ENCODE measurements at places on chromosomes 2 and 18. TPM values are rescaled to one million over a fixed set of nuclear protein-coding genes. Genes with fewer than 3 reads are reported as not detected.

Gene FSHR
- total RNA-seq: not detected

Gene LIMS2
- 15.8 TPM for total RNA-seq

Gene ASXL3
- 25.0 TPM for total RNA-seq

Gene IL1F10
- not detected for total RNA-seq

Gene SLC35F5
- total RNA-seq: 202 TPM

Gene PRKAG3
- not detected for total RNA-seq

Gene ATP9B
- total RNA-seq: 52.9 TPM

Gene ARHGAP15
- 28.4 TPM for total RNA-seq

Gene SKOR2
- total RNA-seq: not detected

Gene COL6A3
- total RNA-seq: 1,719 TPM

DNA sequence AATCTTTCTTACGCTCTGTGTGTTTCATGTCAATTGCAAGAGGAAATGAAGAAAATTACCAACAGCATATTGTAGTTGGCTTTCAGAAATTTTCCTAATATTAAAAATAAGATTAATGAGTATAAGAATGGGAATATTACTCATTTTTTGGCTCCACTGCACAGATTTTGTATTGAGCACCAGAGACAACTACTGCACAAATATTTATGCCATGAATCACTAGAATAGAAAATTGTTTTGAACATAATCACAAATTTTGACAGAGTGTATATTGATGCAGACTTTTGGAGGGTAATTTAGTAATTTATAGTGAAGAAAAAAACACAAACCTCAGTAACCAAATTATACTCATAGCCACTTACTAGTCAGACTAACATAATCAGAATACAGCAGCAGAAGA is 118.3 kb downstream of the DOK6 start:
- no peak for DNase-seq

GRCh38 chr2:237122214-237122666 is 36.6 kb downstream of the COPS8 start:
- peak; percentile 65 for DNase-seq

DNA sequence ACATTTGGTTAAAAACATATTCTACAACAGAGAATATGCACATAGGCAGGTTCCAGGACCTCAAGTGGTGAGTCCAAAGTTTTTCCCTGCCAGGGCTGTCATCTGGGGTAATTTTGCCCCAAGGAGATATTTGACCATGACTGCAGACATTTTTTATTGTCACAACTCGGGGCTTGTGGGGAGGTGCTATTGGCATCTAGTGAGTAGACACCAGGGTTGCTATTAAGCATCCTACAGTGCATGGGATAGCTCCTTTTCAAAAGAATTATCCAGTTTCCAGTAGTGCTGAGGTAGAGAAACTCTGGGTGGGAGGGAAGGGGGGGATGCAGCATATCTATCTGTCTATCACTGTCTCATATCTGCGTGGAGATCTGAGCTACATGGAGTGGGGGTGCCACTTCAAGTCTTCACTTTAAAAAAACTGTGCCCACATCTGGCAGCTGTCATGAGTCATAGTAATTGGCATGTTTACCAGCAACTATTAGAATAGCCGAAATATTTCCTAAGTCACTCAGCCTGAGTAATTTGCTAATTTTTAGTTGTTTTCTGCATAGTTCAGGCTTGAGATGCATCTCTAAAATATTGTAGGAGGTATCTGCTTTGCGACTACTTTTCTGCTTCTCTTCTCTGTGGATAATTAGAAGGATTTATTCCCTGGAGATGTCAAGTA is 254.0 kb upstream of the RBMS1 start:
- no peak for DNase-seq

GRCh38 chr2:8376603-8377410 is 305.0 kb upstream of the ID2 start:
- DNase-seq: no peak

GRCh38 chr2:198659096-198659870 is 798.5 kb downstream of the SATB2 start:
- no peak for DNase-seq

- DNase-seq: no peak
Observed at GRCh38 chr18:45938488-45938935, 28.6 kb downstream of the EPG5 start.

DNA sequence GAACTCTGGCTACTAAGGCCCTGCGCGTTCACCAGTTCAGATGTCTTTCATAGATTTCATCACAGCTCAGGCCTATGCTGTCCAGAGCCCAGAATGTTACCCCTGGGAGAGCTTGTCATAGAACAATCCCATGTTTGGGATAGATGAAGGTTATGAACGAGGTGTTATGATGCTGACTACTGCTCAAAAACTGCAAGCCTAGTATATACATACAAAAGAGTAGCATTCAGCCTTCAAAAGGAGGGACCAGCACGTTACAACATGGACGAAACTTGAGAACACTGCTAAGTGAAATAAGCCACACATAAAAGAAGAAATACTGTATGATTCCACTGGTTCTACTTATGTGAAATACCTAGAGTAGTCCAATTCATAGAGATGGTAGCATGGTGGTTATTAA is 401.9 kb downstream of the NBAS start:
- no peak for DNase-seq

DNA sequence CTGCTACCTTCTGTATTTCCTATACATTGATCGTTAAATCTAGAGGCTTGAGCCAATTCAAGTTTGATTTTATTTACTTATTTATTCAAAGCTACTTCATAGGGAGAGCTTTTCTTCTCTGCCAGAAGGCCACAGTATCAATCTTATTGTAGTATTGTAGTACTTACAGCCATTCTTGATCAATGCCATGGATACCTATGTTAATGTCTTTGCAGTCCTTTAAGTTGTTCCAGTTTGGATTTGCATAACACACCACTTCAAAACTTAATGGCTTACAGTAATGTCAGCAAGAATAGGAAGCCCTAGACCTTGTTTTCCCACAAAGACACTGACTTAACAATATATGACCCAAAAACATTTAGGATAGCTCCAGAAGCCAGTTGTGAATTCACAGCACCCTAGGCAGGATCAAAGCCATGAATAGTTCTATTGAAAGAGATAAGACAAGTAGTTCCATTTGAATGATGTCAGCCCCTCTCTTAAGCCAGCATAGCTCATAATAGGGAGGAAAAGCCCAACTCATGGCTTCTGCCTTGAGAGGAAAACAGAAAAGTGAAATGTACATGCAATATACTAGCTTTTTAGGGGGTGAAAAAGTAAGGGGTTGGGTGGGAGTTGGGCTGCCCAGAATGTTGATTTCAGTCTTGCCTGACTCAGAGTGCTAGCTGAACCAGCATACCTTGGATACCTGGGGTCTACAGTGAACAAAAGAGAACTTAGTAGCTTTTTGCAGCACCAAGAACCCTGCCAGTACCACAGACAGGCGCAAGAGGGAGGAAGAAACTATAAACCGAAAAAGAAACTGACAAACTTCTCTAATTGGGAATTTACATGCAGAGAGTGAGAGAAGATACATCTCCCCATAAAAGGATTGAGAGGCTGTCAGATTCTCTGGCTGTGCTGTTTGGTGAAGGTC is 101.4 kb downstream of the CAMKMT start:
- no peak for DNase-seq

DNA sequence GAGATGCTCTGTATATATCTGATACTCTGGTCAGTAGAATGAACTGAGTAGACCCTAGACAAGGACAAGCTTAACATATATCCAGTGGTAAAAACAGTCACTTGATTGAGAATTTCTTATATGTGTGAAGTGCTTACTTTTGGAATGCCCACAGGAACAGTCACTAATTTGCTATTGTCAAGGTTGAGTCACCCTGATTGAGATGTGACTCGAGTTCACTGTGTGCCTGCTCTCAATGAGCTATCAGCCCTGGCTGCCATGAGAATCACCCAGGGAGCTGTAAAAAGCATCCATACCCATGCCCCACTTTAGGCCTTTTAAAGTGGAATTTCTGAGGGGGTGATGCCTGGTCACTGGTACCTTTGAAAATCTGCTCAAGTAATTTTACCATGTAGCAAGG is 283.7 kb downstream of the SUCLG1 start:
- DNase-seq: no peak

- peak; percentile 48 for DNase-seq
Observed at GRCh38 chr2:42569116-42569711, 782 bp downstream of the MTA3 start.

GRCh38 chr18:35617865-35618264 is 36.3 kb downstream of the GALNT1 start:
- no peak for DNase-seq

GRCh38 chr2:219638948-219639755 is 11.7 kb downstream of the SLC4A3 start:
- peak; percentile 15 for DNase-seq

- DNase-seq: no peak
Observed at GRCh38 chr2:201654616-201655384, 11.5 kb upstream of the TMEM237 start.
